ENCODE measurements at places on chromosomes 16 and 17.

DNA sequence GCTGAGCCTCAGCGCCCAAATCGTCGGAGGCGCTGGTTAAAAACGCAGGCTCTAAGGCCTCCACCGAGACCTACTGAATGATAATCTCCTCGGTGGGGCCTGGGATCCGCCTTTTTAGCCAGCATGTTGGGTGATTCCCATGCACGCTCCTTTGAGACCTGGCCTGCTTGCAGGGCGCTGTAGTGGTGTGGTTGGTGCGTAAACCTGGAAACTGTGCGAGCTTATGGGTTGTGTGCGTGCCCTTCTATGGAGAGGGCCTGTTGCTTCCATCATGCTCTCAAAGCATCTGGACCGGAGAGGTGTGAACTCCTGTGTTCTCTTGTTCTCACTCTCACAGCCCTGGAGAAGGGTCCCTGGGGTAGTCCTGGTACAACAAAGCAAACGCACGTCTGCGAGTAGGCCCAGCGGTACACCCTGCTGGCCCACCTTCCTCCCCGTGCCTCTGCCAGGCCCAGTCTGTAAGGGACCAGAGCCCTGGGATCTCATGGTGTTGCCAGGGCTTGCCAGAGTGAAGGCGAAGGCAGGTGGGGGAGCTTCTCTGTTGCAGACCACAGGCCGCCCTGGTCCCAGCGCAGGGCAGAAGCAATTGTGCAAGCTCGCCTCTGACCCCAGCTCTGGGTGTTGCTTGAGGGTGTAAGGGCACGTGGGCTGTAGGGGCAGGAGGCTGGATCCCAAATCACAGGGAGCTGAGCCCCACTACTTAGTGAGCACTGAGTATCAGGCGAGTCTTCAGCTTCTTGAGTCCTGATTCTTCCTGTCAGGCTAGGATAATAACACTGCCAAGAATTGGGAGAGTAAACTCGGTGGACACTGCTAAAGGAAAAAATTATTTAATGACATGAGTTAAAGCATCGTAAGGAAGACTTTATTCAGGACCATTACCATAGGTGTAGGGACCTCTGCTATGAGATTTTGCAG, 879 bp upstream of the LRRC75A start:
- no peak overlapping the region for H3K27ac ChIP-seq
- peaks cover 8% of the 10 kb centered on the region for H3K4me1 ChIP-seq
- peak; percentile 57 for DNase-seq
- no peaks in the 10 kb centered on the region for H3K27me3 ChIP-seq
- peak overlapping the region; percentile 83 for H3K4me3 ChIP-seq
- H3K36me3 ChIP-seq = no peaks in the 10 kb centered on the region

DNA sequence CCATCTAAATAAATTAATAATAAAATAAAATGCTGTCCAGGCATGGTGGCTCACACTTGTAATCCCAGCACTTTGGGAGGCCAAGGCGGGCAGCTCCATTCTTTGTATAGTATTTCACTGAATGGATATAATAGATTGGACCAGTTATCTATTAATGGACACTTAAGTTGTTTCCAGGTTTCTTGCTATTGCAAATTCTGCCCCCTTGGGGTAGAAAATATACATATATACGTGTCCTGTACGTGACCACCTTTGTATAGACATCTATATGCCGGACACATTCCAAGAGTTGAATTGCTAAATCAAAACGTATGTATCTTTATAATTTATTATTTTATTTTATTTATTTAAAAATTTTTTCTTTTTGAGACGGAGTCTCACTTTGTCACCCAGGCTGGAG, 3.9 kb upstream of the EXOC7 start:
- no peak for DNase-seq
- no peak overlapping the region for H3K4me3 ChIP-seq
- H3K27ac ChIP-seq = no peak overlapping the region
- H3K27me3 ChIP-seq = no peaks in the 10 kb centered on the region
- H3K36me3 ChIP-seq = peaks cover 5% of the 10 kb centered on the region
- peaks cover 6% of the 10 kb centered on the region for H3K4me1 ChIP-seq

DNA sequence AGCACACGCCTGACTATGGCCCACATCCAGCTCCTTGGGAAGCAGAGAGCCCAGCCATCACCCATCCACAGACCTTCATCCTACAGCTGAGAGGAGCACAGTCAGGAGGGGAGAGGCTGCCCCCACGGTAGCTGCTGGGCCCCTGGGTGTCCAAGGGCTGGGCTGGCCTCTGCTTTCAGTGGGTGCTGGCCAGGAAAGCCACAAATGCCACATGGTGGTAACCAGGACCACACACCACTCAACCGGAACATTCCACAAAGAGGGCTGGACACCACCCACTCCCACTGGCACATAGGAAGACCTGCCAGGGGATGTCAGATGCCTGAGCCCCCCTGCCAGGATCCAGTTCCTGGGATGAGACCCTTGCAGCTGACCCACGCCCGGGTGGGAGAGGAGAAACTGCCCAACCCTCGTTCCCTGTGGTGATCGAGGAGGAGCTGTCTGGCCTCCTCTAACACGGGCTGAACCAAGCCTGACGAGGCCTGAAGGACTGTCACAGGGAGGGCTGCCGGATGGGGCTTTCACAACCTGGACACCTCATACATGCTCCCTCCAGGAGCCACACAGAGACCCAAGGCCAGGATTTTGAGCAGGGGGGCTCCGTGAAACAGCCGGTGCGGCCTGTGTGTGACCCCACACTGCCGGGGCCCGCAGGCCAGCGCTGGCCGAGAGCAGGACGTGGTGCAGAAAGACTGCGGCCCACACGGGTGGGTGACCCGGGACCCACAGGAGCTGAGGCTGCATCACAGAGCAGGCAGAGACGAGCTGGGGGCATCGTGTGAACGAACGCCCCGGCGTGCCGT, 30.7 kb downstream of the PIEZO1 start:
- H3K27me3 ChIP-seq = no peaks in the 10 kb centered on the region
- no peak for DNase-seq
- no peak overlapping the region for H3K27ac ChIP-seq
- H3K4me3 ChIP-seq = no peak overlapping the region
- H3K36me3 ChIP-seq = no peaks in the 10 kb centered on the region

DNA sequence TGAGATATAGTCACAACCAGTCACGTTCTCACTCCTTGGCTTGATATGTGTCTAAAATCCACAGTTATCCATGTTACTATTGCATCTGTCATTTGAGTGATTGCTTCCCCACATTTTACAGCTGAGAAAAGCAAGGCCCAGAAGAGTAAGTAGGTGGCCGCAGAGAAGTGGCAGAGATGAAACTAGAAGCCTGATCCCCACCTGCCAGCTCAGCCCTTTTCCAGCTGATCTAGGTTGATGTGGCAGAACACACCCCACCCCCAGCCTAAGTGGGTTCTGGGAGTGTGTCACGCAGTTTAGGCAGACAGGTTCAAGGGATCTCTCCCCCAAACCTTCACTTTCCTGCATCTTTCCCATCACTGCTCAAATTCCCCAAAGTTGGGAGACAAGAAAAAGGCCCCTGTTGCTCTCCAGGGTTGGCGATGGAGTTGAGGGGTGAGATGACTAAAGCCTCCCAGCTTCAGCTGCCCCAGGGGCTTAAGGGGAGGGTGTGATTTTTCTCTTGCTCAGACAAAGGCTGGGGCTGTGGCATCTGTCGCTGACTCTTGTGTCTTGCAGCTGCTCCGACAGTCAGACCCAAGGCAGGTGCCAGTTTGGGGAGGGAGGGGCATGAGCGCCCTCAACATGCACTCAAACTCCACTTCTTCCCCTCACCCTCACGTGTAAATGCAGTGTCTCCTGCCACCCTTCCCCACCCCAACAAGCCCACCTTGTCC, 48.9 kb upstream of the LHX1 start:
- DNase-seq = no peak
- no peaks in the 10 kb centered on the region for H3K27me3 ChIP-seq
- H3K4me3 ChIP-seq = no peak overlapping the region
- H3K27ac ChIP-seq = no peak overlapping the region
- no peaks in the 10 kb centered on the region for H3K4me1 ChIP-seq
- no peaks in the 10 kb centered on the region for H3K36me3 ChIP-seq

GRCh38 chr17:50559674-50560184, 786 bp upstream of the CACNA1G start:
- peak overlapping the region; percentile 72 for H3K4me3 ChIP-seq
- H3K4me1 ChIP-seq = no peaks in the 10 kb centered on the region
- no peaks in the 10 kb centered on the region for H3K36me3 ChIP-seq
- H3K27me3 ChIP-seq = peaks cover 38% of the 10 kb centered on the region

DNA sequence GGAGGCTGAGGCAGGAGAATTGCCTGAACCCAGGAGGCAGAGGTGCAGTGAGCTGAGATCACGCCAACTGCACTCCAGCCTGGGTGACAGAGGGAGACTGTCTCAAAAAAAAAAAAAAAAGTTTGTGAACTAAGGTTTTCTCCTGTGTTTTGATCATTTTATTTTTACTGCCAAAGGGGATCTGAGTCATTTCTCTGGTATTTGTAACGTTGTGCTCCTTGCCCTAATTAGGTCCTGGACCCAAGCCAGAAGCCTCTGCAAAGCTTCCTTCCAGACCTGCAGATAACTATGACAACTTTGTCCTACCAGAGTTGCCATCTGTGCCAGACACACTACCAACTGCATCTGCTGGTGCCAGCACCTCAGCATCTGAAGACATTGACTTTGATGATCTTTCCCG, 32.1 kb downstream of the IST1 start:
- no peak overlapping the region for H3K4me3 ChIP-seq
- no peak for DNase-seq
- H3K4me1 ChIP-seq = no peaks in the 10 kb centered on the region
- H3K27me3 ChIP-seq = no peaks in the 10 kb centered on the region

DNA sequence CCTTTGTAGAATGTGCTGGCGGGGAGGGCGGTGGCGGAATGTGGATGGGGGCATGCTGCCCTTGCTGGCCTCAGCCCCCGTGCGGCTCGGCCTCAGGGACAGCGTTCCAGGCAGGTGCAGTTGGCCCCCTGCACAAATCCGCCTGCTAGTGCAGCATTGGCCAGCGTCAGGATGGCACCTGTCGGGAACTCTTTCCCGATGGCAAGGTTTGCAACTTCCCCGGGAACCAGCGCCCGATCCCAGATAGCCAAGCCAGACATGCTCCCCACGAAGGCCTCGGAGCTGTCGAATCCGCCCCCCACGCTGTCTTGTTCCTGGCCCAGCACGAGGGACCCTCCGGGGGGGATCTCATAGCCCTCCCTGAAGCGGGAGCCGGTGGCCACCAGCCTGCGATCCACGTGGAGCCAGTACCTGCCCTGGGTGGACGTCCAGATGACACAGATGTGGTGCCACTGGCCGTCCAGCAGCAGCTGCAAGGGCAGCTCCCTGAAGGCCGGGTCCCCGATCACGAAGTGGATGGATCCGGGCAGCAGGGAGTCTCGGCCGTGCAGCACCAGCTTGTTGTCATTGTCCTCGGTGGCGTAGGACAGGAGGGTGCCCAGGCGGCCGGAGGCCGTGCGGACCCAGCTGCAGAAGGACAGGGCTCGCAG, 2.8 kb downstream of the PTX4 start:
- no peak overlapping the region for H3K4me3 ChIP-seq
- H3K36me3 ChIP-seq = no peaks in the 10 kb centered on the region
- H3K27ac ChIP-seq = no peak overlapping the region
- H3K4me1 ChIP-seq = no peaks in the 10 kb centered on the region
- H3K27me3 ChIP-seq = no peaks in the 10 kb centered on the region

- H3K27me3 ChIP-seq = no peaks in the 10 kb centered on the region
- no peak for DNase-seq
- no peak overlapping the region for H3K4me3 ChIP-seq
- H3K27ac ChIP-seq = no peak overlapping the region
- H3K4me1 ChIP-seq = no peaks in the 10 kb centered on the region
These were observed 37.2 kb downstream of the C16orf82 start for GRCh38 chr16:27103954-27104353.

DNA sequence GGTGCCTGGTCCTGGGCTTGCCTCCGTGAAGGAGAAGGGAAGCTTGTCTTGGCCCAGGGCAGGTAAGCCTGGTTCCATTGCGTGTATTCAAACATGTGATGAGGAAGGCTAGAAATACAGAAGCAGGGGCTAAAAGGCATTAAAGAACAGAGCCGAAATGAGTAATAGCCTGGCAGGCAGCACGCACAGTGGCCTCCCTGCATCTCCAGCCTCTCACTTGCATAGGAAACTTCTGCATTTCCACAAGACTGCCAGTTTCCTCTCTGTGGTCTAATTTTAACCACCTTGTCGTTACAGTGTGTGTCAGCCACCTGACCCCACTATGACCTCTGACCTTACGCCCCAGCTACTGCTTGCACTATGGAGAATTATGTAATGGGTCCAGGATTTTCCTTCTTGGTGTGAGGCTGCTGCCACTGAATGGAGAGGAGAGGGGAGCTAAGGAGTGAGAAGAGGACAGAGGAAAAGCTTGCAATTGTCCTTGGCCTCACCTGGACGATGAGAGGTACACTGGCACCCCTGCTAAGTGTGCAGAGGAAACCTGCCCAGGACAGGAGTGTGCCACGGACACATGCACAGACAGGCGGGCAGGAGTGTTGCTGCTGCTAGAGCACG, 32.8 kb downstream of the HIC1 start:
- H3K27ac ChIP-seq = no peak overlapping the region
- no peaks in the 10 kb centered on the region for H3K36me3 ChIP-seq
- no peak for DNase-seq
- peaks cover 6% of the 10 kb centered on the region for H3K4me1 ChIP-seq
- H3K27me3 ChIP-seq = no peaks in the 10 kb centered on the region

- H3K27me3 ChIP-seq = no peaks in the 10 kb centered on the region
- no peak overlapping the region for H3K4me3 ChIP-seq
- no peaks in the 10 kb centered on the region for H3K36me3 ChIP-seq
- H3K4me1 ChIP-seq = peaks cover 12% of the 10 kb centered on the region
- no peak overlapping the region for H3K27ac ChIP-seq
These were observed 26.6 kb upstream of the GSE1 start for GRCh38 chr16:85586380-85587104.

DNA sequence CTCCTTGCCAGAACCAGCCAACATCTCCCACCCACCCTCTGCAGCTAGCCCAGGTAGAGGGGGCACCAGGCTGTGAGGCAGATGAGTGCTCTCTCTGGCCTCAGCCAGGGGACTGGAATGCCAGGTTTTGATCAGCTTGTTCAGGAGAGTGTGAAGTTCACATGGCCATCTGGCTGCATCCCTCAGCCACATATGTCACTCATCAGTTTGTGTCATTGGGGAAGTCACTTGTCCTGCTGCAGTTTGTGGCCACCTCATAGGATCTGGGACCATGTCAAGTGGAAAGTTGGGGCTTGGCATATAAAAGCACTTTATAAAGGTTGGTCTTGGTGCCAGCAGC, 147.6 kb downstream of the SOCS1 start:
- DNase-seq = no peak
- H3K4me3 ChIP-seq = no peak overlapping the region
- H3K36me3 ChIP-seq = no peaks in the 10 kb centered on the region
- no peaks in the 10 kb centered on the region for H3K4me1 ChIP-seq

- no peak overlapping the region for H3K4me3 ChIP-seq
- no peaks in the 10 kb centered on the region for H3K27me3 ChIP-seq
- H3K27ac ChIP-seq = no peak overlapping the region
- H3K4me1 ChIP-seq = no peaks in the 10 kb centered on the region
These were observed 189.9 kb downstream of the NTN1 start for GRCh38 chr17:9211133-9211765.

GRCh38 chr16:13708347-13709120, 211.4 kb upstream of the ERCC4 start:
- no peak overlapping the region for H3K27ac ChIP-seq
- H3K27me3 ChIP-seq = no peaks in the 10 kb centered on the region
- no peak for DNase-seq
- peaks cover 8% of the 10 kb centered on the region for H3K4me1 ChIP-seq
- H3K4me3 ChIP-seq = peak overlapping the region; percentile 37

Measured in H9 (cell line).